Activated CD4-positive, alpha-beta memory T cell treated with anti-CD3 and anti-CD28 coated beads, Interleukin-2, amount 10 ng/mL, durations not matched to agents 7 days and 5 days (primary cell): ENCODE measurements at places on chromosomes 6 and 20. TPM values are rescaled to one million over a fixed set of nuclear protein-coding genes. Genes with fewer than 3 reads are reported as not detected.

GRCh38 chr20:17810062-17810631 lies 110.4 kb downstream of the BANF2 start:
- H3K27ac ChIP-seq: no peak overlapping the region
- H3K27me3 ChIP-seq: peaks cover 4% of the 10 kb centered on the region
- H3K36me3 ChIP-seq: no peaks in the 10 kb centered on the region
- H3K4me1 ChIP-seq: no peaks in the 10 kb centered on the region
- DNase-seq: no peak

Gene ANGPT4
- total RNA-seq: not detected

GRCh38 chr20:10802236-10802635 lies 128.4 kb upstream of the JAG1 start:
- no peaks in the 10 kb centered on the region for H3K36me3 ChIP-seq
- DNase-seq: no peak
- H3K4me1 ChIP-seq: no peaks in the 10 kb centered on the region

Gene NKAIN4
- not detected for total RNA-seq

DNA sequence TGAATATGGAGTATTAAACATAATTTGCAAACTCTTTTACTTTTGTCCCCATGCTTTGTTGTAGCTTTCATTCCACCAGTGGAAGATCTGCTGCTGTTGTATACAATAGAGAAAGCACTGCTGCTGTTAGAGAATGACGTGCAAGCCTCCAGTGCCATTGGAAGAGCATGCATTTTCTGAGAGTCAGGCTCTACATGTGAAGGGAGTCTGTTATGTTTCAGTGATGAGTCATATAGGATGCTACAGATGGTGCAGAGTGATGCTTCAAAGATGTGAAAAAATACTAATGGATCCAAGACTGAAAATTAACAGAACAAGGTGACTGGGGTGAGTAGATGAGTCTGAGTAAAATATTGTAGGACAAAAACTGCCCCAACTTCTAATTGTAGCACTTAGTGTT lies 22.4 kb upstream of the BACH2 start:
- H3K36me3 ChIP-seq: no peaks in the 10 kb centered on the region
- no peak for DNase-seq
- H3K4me3 ChIP-seq: no peak overlapping the region
- peaks cover 10% of the 10 kb centered on the region for H3K27me3 ChIP-seq

Gene DLL1
- 0.20 TPM for total RNA-seq

Gene SLC17A9
- 4.7 TPM for total RNA-seq

- H3K27me3 ChIP-seq: peaks cover 4% of the 10 kb centered on the region
- no peak overlapping the region for H3K27ac ChIP-seq
- H3K36me3 ChIP-seq: no peaks in the 10 kb centered on the region
- no peak overlapping the region for H3K4me3 ChIP-seq
- no peaks in the 10 kb centered on the region for H3K4me1 ChIP-seq
Measured at GRCh38 chr6:4313044-4313686, 177.8 kb upstream of the ECI2 start.

Gene BANF2
- not detected for total RNA-seq

DNA sequence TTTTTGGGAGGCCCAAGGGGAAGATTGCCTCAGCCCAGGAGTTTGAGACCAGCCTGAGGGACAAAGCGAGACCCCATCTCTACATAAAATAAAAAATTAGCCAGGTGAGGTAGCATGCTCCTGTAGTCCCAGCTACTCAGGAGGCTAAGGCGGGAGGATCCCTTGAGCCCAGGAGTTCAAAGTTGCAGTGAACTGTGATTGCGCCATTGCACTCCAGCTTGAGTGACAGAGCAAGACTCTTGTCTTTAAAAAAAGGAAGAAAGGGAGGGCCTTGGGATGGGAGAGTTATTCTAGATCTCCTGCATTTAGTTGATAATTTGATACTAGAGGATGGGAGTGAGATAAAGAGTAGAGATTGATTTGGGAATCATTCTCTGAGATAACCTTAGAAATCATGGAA lies 68.1 kb downstream of the ITCH start:
- no peak for DNase-seq
- H3K27ac ChIP-seq: no peak overlapping the region
- peaks cover 3% of the 10 kb centered on the region for H3K4me1 ChIP-seq
- no peaks in the 10 kb centered on the region for H3K27me3 ChIP-seq
- peaks cover 19% of the 10 kb centered on the region for H3K36me3 ChIP-seq
- H3K4me3 ChIP-seq: no peak overlapping the region

GRCh38 chr6:107321793-107322192 lies 137.6 kb downstream of the PDSS2 start:
- no peaks in the 10 kb centered on the region for H3K4me1 ChIP-seq
- H3K4me3 ChIP-seq: no peak overlapping the region
- no peak overlapping the region for H3K27ac ChIP-seq
- no peak for DNase-seq
- no peaks in the 10 kb centered on the region for H3K27me3 ChIP-seq

Gene DAAM2
- total RNA-seq: not detected

Gene BTN3A1
- total RNA-seq: 103 TPM

- no peak for DNase-seq
- peaks cover 5% of the 10 kb centered on the region for H3K4me1 ChIP-seq
- H3K27me3 ChIP-seq: no peaks in the 10 kb centered on the region
- no peak overlapping the region for H3K27ac ChIP-seq
- no peak overlapping the region for H3K4me3 ChIP-seq
Measured at GRCh38 chr20:49951151-49951550, 15.0 kb downstream of the RNF114 start.

DNA sequence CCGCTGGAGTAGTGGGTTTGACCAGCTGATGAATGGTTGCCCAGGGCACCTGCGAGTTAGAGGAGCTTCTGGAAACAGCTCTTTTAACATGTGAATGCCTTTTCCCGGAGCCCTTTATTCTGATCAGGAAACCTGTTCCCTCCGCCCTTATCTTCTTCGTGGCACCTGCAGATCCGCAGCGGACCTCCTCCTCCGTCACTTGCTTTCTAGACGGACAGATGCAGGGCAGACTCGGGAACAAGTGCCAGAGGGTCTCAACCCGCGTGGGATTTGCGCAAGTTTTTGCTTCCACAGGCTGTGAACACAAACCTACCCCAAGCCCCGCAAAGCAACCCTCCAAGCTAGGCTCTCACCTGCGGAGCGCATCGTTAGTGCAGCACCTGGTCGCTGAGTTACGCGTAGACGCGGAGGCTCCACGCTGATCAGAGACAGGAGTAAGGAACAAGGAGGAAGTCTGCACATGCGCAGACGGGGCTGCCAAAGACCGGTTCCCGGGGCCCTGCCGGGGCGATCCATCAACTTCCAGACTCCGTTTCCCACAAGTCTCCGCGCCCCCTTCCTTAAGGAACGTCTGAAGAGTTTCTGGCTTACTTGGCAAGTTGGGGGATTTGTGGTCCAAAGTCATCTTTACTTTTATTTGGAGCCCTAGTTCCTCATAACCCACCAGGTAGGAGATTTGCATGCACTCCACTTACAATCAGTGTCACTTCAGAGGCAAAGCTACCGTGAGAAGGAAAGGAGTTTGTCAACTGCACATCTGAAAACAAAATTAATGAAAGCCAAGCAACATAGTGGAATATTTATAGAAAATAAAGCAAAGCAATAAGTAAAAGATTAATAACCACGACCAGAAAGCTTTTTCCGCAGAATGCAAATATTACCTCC lies 52.7 kb upstream of the ELMO2 start:
- H3K4me3 ChIP-seq: no peak overlapping the region
- peaks cover 17% of the 10 kb centered on the region for H3K27me3 ChIP-seq
- H3K27ac ChIP-seq: no peak overlapping the region
- no peak for DNase-seq
- no peaks in the 10 kb centered on the region for H3K4me1 ChIP-seq

Gene SNAP25
- 0.23 TPM for total RNA-seq

DNA sequence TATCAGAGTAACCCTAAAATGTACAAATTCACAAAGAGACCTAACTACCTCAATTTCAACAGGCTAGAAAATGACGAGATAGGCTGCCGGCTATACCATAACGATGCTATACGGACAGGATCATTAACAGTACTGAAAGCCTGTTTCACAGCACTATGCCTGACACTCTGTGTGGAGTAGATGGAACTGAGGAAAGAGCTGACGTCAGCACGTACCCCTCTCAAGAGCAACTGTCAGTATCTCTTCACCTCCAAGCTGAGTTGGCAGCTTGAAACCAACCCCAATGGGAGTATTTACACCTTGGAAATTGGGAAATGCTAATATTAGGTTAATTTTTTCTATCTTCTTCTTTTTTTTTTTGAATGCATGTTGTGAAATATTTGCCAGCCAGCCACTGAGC lies 53.6 kb downstream of the HUS1B start:
- no peak for DNase-seq
- peaks cover 28% of the 10 kb centered on the region for H3K36me3 ChIP-seq
- H3K4me3 ChIP-seq: no peak overlapping the region
- H3K4me1 ChIP-seq: no peaks in the 10 kb centered on the region
- no peak overlapping the region for H3K27ac ChIP-seq

DNA sequence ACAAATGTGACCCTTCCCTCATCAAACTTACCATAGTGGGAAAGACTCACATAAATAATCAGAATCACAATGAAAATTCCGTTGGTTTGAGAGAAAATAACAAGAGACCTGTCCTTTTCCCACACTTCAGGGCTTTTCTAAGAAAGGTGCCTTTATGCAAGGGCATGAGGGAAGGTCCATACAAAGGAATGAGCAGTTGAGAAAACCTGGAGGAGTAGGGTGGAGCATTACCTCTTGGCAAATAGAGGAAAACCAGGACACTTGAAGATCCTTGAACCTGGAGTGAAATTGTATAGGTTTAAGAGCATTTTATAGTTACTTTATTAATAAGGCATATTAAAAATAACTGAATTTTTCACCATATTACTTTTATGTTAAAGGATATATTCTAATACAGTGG lies 54.3 kb downstream of the UBR2 start:
- H3K27ac ChIP-seq: no peak overlapping the region
- peaks cover 21% of the 10 kb centered on the region for H3K4me1 ChIP-seq
- H3K27me3 ChIP-seq: no peaks in the 10 kb centered on the region
- peaks cover 49% of the 10 kb centered on the region for H3K36me3 ChIP-seq

Gene TOX2
- 4.6 TPM for total RNA-seq

- peaks cover 61% of the 10 kb centered on the region for H3K4me1 ChIP-seq
- peaks cover 8% of the 10 kb centered on the region for H3K36me3 ChIP-seq
- H3K27ac ChIP-seq: peak overlapping the region; percentile 61
- H3K4me3 ChIP-seq: no peak overlapping the region
Measured at GRCh38 chr20:49701241-49701790, 12.4 kb downstream of the B4GALT5 start.

DNA sequence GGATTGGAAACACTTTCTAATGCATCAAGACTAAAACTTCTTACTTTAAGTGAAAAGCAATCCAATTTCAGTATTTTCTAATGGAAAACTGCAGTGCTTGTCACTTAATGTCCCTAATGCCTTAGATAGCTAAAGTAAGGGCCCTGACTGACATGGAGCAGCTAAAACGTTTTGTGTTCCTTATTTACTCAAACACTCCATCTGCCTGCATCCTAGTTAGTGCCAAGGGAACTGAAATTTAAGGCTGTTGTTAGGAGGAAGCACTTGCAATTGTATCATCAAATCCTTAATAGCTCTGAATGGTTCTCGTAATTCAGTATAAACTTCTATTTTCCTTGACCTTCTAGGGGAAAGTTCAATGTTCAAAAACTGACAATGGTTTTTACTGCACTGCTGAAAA lies 127.4 kb downstream of the GJA10 start:
- H3K27me3 ChIP-seq: no peaks in the 10 kb centered on the region
- no peak overlapping the region for H3K27ac ChIP-seq
- H3K4me3 ChIP-seq: no peak overlapping the region
- peaks cover 40% of the 10 kb centered on the region for H3K36me3 ChIP-seq

GRCh38 chr6:23140871-23141270 lies 571.5 kb downstream of the HDGFL1 start:
- DNase-seq: no peak
- H3K4me3 ChIP-seq: no peak overlapping the region
- H3K27ac ChIP-seq: no peak overlapping the region

DNA sequence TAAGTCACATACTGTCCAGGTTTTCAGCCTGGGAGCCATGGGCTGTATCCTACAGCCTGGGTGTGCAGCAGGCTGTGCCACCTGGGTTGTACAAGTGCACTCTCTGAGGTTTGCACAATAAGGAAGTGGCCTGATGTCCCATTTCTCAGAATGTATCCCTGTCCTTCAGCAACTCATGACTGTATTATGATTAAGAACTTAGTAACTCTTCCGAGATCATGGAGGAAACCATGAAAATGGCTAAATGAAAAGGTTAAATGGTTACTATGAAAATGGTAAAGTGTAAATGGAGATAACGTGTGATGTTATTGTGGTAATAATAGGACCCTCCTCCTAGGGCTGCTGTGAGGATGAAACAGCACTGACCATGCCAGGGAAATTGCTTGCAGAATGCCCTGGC lies 227.6 kb downstream of the ANKRD60 start:
- H3K4me1 ChIP-seq: no peaks in the 10 kb centered on the region
- H3K4me3 ChIP-seq: no peak overlapping the region
- DNase-seq: no peak
- no peaks in the 10 kb centered on the region for H3K36me3 ChIP-seq
- H3K27me3 ChIP-seq: peaks cover 12% of the 10 kb centered on the region

DNA sequence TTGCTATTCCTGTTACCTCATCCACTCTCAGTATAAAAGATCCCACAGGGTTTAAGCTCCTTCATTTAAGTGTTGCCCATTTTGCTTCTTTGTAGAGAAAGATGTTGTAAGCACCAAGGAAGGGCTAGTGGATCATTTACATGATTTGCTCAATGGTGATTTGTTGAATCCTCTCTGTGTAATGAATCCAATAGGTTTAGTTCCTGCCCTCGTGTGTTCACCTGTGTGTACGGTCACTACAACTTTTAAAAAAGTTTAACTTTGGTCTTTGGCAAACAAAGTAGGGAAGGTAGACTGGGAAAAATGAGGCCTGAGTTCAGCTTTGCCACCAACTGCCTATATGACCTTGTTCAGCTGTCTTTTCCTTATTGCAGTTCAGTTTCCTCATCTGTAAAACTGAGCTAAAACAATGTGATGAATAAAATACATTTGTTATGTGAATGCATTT lies 51.5 kb downstream of the DHX35 start:
- H3K4me3 ChIP-seq: no peak overlapping the region
- no peak for DNase-seq
- no peaks in the 10 kb centered on the region for H3K27me3 ChIP-seq
- peaks cover 41% of the 10 kb centered on the region for H3K4me1 ChIP-seq

DNA sequence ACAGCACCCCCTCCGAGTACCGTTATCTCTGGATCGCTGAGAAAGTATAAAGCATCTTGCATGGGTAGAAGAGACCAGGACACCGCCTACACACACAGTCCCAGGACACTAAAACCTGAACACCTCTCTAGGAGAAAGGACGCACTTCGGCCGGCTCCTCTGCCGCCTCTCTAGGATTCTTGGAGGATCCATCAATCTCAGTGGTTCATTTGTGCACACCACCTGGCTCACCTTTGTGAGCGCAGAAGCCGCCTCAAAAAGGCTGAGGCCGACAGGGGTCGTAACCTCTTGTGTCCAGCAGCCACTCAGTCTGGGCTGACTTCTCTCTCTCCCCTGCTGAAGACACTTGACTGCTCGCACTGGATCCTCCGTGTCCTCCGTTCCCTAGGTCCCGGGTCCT lies 13.5 kb downstream of the ZSCAN23 start:
- no peak for DNase-seq
- no peak overlapping the region for H3K4me3 ChIP-seq
- H3K27ac ChIP-seq: no peak overlapping the region
- peaks cover 11% of the 10 kb centered on the region for H3K4me1 ChIP-seq
- H3K36me3 ChIP-seq: no peaks in the 10 kb centered on the region
